Skeletal muscle cell (primary cell): ENCODE measurements at places on chromosomes 12 and 14.

GRCh38 chr12:97575403-97576193 is 113.0 kb downstream of the RMST start:
- DNase-seq: no peak

- DNase-seq: no peak
These were observed 1317.6 kb downstream of the TMEM121 start for GRCh38 chr14:106843951-106844483.

- DNase-seq: no peak
These were observed 101.8 kb downstream of the SCARB1 start for GRCh38 chr12:124761871-124762270.

DNA sequence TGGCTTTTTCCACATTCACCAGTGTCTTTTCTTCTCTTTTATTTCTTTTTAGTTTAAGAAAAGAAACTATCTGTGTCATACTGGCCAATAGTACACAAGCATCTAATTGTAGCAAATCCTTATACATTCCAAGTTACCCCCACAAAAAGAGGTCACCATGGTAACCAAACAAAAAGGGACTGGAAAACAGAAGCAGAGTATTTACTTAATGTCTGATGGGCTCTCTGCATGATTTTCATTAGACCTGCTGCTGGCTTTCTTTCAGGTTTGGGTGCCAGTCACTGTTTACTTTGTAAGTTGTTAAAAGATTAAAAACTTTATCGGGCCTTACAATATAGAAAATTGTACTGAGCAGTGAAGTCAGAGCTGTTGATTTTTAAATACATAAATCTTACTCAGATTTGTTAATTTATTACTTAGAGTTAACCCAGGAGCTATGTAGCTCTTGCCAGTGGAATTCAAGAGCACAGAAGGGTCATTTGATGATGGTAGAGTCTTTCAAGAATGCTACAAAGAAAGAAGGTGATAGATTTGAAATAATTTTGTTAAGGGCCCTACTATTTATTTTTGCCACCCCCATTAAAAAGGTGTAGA is 123.9 kb downstream of the BRMS1L start:
- no peak for DNase-seq

DNA sequence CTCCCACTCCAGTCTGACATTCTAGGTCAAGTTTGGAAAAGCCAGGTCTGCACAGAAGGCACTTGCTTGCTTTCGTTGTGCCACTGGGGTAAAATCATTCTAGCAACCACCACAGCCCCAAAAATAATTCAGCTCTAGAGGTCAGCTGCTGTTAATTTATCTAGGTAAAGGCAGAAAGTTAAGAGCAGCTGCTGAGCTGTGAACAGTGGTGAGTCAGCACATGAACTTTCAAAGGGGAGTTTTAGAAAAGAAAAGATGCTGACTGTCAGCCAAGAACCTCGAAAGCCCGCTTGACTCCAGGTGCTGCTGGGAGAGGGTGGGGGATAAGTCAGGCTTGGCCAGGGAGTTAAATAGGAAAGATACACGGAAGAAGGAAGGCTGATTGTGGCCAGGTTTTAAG is 12.7 kb downstream of the CCDC197 start:
- peak; percentile 17 for DNase-seq

DNA sequence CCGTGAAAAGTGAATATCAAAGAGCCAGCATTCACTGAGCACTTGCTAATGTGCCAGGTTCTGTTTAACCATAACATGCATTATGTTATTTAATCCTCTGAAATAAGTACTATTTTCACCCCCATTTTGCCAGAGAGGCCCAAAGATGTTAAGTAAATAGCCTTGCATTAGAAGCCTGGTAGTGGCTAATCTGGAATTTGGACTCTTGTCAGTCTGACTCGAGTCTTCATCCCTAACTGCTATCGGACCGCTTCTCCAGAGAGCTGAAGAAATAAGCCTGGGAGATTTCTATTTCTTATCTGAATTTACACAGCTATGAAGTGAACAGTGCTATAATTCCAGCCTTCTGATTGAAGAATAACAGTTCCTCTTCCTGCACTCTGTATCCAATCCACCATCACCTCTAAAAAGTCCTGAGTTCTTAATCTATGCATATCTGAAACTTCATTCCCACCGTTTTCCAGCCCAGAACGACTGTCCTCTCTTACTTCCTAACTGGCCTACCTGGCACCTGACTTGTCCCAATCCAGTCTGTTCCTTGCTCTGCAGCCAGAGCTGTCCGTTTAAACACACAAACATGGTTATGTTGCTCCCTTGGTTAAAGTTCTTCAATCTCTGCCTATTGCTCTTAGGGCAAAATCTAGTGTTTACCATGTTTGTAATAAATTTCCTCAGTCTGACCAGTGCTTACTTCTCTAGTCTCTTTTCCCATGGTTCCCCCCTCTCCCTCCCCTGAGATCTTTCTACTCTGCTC is 2.3 kb downstream of the POLR3B start:
- DNase-seq: no peak

DNA sequence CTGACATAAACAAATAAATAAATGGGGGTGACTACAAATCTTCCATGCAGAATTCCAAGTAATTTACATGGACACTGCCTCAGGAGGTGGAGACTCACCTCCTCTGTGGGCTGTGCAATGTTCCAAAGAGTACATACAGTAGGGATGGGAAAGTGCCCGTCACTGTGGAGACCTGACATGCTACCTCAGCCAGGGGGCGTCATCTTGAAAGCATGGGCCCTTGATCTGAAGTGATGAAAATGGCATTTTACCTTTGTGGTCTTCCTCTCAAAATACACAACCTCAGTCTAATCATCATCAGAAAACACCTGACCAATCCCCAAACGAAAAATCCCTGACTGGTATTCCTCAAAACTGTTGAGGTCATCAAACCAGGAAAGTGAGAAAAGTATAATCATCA is 48.4 kb downstream of the ANAPC7 start:
- DNase-seq: no peak

DNA sequence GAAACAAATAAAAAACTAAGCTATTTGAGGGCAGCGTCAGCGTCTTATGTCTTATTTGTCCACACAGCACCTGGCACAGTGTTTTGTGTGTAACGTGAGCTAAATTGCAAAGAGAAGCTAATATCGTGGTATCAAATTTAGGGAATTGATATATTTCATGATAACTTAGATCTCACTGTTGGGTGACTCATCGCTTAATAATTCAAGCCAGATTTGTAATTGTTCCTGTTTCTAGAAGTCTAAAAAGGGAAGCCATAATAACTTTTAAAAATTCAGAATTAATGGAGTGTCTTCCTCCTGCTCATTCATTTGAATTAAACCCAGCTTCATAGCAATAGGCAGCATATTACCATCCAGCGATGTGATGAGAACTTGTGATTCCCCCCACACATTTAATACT is 214.7 kb downstream of the PDZRN4 start:
- DNase-seq: no peak

DNA sequence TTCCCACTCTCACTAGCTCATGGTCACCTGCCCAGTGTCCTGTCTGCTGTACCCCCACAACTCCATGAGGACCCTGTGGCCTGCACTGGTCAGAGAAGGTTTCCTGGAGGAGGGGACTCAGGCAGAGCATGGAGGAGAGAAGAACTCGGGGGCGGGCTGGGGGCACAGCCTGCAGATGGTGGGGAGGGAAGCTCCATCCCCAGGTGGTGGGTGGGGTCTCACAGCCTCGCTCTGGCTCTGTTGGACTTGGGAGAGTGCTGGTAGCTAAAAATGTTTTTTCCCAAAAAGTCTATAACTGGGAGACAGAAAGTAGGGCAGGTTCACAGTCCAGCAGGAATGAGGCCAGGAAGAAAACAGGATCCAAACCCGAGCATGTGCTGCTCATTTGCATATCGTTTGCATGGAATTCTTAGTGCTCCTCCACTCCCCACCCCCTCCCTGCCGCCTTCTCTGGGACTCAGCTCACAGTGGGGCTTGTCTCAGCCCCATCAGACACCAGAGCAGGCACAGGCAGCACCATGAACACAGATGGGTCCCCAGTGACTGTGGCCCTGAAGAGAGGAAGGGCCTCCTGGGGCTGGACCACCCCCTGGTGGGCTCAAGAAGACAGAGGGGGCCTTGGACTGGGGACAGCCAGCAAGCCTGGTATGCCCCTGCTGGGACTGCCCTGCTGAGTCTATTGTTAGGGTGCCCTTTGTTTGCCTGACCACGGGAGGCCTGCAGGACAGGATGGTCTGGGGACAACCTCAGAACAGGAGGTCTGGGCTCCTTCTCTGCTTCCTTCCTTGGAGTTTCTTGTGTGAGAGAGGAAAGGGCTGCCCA is 67.0 kb upstream of the SFSWAP start:
- no peak for DNase-seq

DNA sequence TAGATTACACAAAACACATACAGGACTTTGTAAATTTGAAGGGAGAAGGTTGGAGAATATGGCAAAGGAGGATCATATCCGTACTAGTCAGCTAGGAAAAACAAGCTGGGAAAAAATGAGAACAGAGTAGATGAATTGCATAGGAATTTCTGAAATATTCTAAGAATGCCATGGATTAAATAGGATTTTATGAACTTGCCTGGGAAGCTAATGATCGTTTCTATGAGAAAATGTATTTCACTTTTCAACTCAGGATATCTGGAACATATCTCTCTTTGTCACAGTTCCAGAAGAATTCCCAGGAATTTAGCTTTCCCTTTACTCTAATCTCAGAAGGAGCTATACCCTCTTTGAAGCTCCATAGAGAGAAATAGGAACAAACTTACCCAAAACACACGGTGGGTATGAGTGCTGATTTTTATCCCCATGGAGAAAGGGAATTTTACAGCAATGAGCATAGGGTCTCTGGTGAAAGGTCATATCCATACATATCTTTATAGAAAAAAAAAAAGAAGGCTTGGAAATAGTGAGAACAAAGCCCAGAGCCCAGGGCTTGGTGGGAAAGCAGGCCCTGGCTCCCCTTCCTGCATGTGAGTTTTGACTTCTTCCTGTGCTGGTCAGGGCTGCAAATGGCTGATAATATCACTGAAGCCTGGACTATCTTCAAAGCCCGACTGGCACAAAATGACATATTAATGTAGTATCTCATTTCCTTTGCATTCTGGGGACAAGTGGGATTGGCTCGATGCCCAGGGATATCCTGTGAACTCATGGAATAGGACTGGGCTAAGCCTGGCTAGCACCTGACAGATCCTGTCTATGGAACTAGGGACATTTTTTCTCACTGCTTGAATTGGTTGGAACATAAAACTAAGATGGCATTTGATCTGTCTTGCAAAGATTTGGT is 136.3 kb downstream of the AEBP2 start:
- peak; percentile 32 for DNase-seq

DNA sequence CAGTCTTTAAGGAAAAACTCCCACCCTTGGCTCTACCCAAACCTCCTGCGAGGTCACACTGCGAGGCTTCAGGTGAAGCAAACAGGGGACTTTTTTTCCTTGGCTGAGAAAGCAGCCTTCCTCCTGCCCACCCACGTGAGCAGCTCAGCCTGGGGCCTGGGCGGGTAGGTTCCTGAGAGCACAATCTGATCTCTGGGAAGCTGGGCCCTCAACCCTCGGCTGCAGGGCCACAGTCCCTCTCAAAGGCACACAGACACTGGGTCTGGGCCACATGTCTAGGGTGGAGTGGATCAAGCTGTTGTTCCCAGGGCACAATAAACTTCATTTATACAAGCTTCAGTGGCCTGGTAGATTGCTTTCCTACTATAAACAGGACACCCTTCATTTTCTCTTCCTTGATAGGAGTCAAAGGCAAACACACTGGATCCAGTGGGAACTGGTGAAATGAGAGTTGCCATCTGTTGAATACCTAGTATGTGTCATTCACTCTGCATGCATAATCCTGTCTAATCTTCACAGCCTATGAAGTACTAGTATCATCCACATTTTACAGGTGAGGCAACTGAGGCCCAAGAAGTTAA is 41.3 kb upstream of the PNMA1 start:
- DNase-seq: no peak

DNA sequence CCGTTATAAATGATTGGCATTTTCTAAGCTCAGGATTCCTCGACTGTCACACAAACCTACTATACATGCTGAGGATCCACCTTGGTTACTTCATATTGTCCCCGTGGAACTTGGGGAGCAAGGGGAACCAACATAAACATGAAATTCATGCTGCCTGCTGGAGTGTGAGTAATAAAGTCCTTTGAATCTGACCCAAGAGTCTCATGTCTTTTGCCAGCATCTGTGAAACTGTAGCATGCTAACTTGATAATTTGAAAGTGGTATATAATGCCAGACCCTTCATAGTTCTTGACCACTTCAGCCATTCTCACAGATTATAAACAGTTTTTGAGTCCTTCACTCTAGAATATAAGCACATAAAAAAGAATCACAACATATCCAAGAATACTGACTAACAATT is 17.1 kb downstream of the SLC35F4 start:
- no peak for DNase-seq

DNA sequence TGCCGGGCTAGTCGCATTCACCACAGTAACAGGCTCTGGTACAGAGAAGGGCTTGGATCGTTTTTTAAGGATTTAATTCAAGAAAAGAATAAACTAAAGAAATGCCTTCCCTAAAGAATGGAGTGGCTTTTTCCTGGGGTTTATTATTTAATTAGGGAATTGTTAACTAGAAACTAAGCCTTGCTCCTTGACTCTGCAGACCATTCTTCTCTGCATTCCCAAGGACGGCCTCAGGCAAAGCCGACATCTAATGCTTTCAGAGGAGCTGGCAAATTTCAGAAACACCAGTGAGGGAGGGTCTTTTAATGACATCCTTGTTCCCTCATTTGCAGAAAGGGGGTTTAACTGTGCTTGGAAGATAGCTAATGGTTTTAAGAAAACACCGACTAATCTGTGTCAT is 174.0 kb downstream of the EGLN3 start:
- no peak for DNase-seq

GRCh38 chr12:6494968-6495367 is 1.1 kb downstream of the NCAPD2 start:
- DNase-seq: no peak

DNA sequence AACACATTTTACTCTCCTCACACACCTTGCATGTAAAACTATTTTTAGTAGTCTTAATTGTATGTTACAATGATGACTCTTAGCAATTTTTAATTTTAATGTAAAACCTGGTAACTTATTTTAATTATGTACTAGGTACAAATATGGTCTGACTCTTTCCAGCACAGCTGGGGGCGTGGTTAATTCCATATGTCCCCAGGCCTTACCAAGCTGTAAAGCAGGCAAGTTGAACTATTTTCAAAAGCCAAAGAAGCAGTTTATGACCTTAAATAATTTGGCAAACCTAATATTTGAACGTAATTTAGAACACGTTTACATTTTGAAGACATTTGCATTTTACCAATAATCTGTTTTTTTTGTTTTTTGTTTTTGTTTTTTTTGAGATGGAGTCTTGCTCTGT is 9.3 kb upstream of the ACOT6 start:
- no peak for DNase-seq

DNA sequence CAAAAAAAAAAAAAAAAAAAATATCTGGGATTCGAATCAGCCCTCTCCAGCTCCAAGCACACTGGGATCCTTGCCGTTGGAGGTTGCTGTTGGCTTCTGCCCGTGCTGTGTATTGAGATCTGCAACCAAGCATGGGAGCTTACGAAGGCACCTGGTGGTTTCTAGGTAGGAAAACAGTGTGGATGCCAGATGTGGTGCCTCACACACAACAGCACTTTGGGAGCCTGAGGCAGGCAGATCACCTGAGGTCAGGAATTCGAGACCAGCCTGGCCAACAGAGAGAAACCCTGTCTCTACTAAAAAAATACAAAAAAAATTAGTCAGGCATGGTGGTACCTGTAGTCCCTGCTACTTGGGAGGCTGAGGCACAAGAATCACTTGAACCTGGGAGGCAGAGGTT is 47.4 kb downstream of the ATF7 start:
- DNase-seq: no peak
